ENCODE measurements at places on chromosomes 6 and 20.

- DNase-seq: no peak
Measured at GRCh38 chr6:30394139-30394538, 49.2 kb downstream of the RPP21 start.

- DNase-seq: no peak
Measured at GRCh38 chr6:139473231-139473701, 98.8 kb upstream of the CITED2 start.

DNA sequence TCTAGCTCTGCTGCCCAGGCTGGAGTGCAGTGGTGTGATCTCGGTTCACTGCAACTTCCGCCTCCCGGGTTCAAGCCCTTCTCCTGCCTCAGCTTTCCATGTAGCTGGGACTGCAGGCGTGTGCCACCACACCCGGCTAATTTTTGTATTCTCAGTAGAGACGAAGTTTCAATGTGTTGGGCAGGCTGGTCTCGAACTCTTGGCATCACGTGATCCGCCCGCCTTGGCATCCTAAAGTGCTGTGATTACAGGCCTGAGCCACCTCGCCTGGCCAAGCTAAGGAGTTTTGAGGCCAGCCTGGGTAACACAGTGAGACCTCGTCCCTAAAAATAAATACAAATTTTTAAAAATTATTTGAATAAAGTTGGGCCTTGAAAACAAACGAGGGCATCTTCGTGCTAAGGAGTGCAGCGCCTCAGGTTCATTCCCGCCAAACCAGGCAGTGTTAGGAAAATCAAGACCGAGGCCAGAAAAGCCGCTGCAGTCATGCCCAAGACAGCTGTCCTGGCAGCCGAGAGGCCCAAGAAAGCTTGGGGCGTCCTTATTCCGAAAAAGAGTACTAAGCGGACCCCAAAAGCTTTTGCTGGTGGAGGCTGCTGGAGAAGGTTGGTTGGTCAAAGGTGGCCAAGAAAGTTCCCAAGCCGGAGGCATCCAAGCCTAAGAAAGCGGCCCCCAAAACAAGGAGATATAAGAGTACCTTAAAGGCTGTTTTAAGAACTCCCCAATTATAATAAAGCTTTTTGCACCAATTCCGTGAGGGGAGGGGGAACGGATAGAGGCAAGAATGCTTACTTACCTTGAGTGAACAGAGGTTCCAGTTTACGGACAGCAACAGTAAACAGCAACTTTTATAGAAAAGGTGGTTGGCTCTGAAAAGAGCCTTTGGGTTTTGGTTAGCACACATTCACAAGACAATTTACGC lies 109.0 kb downstream of the HFE start:
- no peak for DNase-seq

- no peak for DNase-seq
Measured at GRCh38 chr6:37483917-37484785, 15.5 kb downstream of the CCDC167 start.

GRCh38 chr6:72716916-72717315 lies 95.1 kb downstream of the KCNQ5 start:
- no peak for DNase-seq

DNA sequence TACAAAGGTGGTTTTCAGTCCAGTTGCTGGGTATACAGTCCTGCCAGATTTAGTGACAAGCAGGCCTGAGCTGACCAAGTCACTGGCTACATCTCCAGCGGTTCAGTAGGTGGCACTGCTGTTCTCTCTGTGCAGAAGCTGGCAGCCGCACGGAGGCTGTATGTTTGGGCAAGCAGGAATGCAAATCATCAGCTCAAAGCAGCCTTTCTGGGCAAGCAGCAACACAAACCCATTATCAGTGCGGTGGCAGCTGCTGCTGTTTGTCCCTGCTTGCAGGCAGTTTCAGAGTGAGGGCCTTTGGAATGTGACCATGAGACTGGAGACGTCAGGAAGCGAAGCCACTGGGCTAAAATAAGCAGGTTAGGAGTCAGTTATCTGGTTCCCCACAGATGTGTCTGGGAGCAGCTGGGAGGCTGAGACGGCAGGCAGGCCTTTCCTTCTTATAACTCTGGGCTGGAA lies 72.5 kb downstream of the TXLNB start:
- DNase-seq: peak; percentile 85

DNA sequence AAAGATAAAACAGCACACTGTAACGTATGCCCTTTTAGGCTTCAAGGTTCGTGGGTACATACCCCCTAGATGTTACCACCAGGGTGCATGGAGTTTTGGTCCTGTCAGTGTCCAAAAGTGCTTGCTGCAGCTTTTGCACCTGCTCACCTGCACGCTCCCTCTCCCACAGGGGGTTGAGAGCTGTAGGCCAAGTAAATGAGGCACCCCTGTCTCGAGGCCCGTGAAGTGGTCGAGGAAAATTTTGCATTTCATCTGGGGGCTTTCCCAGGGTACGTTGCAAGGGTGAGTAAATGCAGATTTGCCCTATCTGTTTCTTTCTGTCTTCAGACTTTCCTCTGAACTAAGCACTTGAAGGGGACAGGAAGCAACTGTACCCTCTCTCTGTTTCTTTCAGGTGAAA lies 136.0 kb downstream of the THBS2 start:
- DNase-seq: no peak

DNA sequence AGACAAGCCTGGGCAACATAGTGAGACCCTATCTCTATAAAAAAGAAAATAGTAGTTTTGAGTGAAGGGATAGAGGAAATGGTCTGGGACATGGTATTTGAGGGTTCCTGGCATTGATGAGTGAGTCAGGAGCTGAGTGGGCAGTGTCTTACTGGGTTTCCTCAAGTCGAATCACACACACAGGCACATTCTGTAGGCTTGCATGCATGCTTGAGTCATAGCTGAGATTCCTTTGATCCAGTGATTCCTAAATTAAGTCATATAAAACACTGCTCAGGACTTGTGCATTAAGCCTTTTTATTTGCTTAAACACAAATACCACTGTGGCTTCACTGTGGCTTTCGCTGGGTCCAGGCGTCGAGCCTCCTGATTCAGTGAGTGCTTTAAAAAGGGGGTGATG lies 71.8 kb upstream of the TMEM181 start:
- peak; percentile 82 for DNase-seq

GRCh38 chr6:32086661-32087573 lies 22.2 kb downstream of the TNXB start:
- no peak for DNase-seq

- DNase-seq: no peak
Measured at GRCh38 chr6:54366667-54367327, 58.6 kb downstream of the TINAG start.

- no peak for DNase-seq
Measured at GRCh38 chr6:46199387-46199786, 28.6 kb upstream of the ENPP5 start.

DNA sequence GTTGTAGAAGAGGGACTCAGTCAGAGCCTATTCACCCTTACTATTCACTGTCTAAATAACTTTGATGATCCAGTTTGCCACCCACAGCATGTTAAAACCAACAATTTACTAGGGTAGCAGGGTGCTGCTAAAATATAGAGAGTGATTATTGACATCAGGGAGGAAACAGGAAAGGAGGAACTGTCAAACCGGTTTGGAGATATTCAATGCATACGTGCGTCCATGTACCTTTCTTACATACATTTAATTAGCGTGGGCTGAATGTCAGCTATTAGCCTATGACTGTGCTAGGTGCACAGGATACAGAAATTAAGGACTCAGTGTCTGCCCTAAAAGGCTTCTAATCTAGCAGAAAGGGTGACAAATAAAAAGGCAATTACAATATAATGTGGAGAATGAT lies 57.2 kb downstream of the IL20RA start:
- DNase-seq: no peak

DNA sequence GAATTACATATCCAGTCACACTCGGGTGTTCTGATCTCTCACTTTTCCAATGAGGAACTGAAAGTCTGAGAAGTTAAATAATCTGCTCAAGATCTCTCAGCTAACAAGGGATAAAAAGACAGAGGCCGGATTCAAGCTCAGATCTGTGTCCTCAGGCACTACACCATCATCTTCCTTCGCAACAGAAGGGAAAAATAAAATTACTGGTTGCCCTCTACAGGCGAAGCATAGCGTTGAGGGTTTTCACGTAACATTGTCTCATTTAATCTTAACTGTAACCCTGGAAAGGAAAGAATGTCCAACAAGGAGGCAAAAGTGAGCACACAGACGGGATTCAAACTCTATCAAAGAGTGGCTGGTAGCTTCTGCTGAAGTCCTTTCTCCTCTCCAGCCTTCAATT lies 67.8 kb upstream of the ANKEF1 start:
- DNase-seq: no peak

GRCh38 chr6:157113389-157113788 lies 209.9 kb downstream of the TMEM242 start:
- no peak for DNase-seq
